Left colon (tissue), 2 donors: ENCODE measurements at places on chromosomes 16 and 17.
A peak's percentile ranks its signal among the peaks of the same experiment; 100 is the strongest.

- no peak for DNase-seq
Observed at GRCh38 chr17:836151-836550, 54.0 kb downstream of the MRM3 start.

DNA sequence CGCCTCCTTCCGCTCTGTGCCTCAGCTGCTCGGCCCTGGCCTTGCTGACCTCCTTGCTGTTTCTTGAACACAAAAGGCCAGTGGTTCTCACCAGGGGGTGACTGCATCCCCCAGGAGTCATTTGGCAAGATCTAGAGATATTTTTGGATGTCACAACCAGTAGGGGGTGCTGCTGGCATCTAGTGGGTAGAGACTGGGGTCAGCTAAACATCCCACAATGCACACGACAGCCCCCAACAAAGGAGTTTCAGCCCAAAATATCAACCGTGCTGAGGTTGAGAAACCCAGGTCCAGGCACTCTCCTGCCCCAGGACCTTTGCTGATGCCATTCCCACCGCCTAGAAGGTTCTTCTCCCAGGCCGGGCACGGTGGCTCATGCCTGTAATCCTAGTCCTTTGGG is 39.7 kb downstream of the ABCC6 start:
- DNase-seq = no peak

GRCh38 chr16:54462771-54463170 is 176.2 kb upstream of the IRX3 start:
- no peak for DNase-seq

DNA sequence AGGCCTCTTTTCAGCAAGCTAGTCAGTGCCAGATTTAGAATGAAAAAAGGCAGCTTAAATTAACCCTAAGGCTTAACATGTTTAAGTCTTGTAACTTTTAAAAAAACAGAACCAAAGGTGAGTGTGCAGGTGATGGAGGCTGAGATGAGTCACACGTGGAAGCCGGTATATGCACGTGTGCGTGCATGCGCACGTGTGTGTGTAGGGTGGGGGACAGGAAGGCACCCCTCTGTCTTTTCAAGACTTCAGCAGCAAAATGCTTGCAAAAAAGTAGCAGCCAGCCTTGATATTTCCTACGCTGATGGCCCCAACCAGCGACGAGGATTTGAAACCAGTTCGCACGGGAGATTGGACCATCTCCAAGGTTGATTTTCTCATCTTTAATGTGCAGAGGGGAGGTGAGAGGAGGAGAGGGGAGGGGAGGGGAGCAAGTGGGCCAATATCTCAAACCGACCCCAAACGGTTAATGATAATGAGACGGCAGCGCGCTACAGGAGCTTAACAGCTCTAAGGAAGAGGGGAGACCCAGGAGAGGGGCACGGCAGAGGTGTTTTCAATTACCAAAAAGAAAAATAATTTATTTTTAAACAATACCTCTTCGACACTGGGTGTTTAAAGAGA is 154.7 kb downstream of the ZNF423 start:
- DNase-seq = no peak

GRCh38 chr17:16987066-16987829 is 15.3 kb upstream of the TNFRSF13B start:
- DNase-seq = no peak

DNA sequence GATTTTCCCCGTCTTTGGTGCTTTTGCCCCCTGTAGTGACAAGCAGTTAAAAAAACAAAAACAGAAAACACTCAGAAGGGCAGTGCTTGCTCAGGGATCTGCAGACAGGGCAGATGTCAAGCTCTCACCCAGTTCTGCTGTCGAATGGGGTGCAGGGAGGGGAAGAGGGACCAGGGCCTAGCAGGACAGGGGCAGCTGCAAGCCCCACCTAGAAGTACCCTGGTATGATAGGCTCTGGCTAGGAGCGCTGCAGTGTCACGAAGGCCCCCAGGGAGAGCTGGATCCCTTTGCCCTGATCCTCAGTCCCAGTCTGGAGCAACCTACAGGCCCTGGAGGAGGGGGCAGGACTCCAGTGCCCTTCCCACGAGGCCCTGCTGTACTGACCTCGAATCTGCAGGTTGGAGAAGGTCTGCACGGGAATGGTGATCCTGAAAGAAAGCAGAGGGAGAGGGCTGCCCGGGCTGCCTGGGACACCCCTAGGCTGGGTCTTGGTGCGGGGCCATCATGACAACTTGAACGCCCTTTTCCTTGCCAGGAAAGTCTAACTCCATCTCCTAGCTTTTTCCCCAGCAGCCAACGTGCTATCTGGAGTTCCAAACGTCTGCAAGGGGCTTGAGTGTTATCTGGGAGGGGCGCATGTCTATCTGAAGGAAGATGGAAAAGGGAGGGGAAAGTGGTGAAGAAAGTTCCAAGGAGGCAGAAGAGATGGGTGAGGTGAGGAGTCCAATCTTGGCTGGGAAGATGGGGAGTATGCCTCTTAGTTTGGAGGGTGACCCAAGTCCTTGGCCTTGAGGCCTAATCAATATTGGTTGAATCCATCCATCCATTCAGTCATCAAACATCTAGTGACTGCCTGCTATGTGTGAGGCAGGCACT is 4.8 kb downstream of the GFAP start:
- no peak for DNase-seq

DNA sequence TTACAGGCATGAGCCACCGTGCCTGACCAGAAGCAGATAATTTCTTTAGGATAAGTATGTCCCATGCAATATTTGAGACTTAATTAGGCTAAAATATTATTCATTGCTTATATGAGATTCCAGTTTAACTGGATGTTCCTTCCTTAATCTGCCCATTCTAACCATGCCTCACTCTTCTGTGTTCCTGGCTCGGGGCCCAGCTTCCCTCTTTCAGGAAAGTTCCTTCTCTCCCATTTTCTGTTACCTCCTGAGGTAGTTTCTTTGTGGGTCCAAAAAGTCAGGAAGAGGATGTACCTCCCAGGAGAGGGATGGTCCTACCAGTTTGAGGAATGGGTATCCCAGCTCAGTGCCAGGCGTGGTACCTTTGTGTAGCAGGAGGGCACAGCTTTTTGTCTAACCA is 23.3 kb downstream of the UNK start:
- no peak for DNase-seq

DNA sequence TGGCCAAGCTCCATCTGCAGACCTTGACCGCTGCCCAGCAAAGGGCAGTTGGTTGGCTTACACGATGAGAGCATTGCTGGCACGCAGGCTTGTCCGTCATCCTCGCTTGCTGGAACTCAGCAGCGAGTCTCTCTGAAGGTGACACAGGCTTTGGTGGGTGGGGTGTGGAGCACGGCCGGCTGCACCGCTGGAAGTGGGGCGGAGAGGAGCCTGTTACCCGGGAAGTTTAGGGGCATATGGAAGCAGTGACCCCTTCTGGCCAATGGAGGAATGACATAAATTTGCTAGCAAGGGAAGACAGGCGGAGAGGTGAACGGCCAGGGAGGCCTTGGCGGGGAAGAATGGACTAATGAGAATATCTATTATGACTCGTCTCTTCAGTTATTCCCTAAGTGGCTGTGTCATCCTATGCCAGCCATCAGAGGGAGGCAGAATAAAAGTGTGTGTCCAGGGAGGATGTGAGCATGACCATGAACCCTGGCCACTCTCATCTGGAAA is 65.9 kb upstream of the SDK2 start:
- peak; percentile 78 for DNase-seq

DNA sequence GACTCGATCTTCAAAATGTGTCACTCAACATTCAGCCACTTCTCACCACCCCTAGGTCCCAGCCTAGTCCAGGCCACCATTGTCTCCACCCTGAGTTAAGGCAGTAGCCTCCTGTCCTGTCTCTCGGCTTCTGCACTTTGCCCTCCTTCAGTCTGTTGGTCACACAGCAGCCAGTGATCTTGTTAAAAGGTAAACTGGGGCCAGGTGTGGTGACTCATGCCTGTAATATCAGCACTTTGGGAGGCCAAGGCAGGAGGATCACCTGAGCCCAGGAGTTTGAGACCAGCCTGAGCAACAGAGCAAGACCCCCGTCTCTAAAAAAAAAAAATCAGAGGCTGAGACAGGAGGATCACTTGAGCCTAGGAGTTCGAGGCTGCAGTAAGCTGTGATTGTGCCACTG is 25.8 kb downstream of the WWP2 start:
- no peak for DNase-seq

GRCh38 chr16:64933885-64934284 is 188.0 kb downstream of the CDH11 start:
- no peak for DNase-seq

DNA sequence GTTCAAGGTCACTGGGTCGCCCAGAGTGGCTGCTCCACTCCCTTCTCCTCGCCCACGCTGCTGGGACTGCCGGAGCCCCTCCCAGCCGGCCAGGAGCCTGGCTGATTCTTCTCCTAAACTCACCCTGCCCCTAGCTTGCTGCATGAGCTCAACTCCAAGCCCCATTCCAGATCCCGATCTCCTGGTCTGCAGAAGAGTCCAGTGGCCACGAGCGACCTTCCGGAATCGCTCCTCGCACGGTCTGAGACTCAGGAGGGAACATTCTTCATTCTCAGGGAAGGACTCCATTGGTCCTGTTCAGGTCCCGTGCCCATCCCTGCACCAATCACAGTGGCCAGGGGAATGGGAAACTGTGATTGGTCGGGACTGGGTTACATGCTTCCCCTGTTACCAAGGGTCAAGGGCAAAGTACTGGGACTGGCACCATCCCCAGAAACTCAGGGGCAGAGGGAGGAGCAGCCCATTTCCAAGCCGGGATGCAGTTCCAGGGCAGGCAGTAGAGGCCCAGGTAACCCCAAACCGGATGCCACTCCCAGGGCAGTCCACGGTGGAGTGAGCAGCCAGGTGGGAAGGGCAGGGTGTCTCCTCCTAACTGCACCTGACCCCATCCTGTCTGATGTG is 24.5 kb upstream of the CIBAR2 start:
- no peak for DNase-seq

DNA sequence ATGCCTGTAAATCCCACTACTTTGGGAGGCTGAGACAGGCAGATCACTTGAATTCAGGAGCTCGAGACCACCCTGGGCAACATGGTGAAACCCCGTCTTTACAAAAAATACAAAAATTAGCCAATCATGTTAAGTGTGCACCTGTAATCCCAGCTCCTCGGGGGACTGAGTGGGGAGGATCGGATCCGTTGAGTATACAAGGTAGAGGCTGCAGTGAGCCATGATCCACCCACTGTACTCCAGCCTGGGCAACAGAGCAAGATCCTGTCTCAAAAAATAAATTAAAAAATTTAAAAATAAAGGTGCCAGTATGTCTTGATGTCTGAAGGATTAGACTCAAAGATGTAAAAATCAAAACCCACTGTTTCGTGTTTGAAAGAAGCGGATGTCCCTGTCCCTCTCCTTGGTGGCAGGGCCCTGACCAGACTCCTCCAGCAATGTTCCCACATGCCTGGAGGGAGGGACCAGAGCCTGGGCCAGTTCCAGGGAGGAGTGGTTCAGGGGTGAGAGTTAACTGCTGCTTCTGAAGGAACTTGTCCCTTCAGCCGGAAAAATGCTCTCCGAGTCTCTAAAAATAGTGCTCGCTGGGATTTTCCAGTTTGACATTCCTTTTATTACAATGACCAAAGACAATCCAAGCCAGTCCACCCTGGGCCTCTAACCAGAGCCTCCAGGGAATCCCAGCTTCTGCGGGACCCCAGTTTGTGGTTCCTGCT is 9.4 kb upstream of the CMTM4 start:
- DNase-seq = peak; percentile 74

GRCh38 chr16:4323845-4324488 is 8.1 kb downstream of the GLIS2 start:
- no peak for DNase-seq

DNA sequence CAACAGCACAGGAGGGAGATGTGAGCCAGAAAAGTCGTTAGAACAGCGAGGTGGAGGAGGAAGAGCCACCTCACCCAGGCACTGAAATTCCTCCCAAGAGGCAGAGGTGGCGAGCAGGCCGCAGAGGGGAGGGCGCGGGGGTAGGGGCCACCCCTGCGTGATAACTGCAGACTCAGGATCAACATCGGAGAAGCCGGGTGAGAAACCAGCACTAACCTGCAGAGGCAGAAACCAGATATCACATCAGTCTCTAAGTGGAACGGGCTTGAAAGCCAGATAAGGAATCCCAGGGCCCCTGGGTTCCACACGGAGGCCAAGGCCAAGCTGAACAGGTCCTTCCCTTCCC is 39.4 kb upstream of the ZC3H18 start:
- no peak for DNase-seq

DNA sequence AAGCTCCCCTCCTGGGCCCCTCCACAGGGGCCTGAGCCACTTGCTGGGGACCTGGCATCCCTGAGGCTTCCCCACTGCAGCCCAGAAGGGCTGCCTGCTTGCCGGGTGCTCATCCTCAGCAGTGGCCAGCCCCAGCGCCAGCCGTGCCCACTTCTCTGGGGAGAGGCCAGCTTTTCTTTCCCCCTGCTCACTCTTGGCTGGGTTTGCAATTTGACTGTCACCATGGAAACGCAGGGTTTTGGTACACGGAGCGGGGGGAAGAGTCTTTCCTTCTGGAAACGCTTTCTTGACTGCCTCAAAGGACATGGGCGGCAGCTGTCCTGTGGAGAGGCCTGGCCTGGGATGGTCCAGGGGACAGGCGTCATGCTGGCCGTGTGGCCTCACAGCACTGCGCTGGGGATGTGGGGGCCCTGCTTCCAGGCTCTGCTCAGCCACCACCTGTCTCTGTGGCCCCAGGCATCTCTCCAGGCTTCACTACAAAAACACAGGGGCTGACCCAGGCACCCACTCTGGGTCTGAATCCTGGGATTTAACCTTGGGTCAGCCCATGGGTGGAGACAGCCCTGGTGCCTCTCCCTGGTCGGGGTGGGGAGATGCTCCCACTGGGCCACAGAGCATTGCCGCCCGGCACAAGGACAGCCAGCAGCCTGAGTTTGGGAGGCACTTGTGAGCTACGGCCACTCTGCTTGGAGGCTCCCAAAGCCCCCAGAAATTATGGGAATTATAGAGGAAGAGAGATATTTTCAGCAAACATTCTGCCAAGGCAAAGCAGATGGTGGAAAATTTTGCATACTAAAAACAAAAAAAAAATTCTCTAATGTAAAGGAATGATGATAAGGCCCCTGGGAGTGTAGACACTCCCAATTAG is 45.9 kb upstream of the DOC2B start:
- DNase-seq = peak; percentile 18

GRCh38 chr16:86929057-86929871 is 350.9 kb downstream of the FOXL1 start:
- no peak for DNase-seq

GRCh38 chr17:82840431-82840831 is 609 bp upstream of the ZNF750 start:
- no peak for DNase-seq

DNA sequence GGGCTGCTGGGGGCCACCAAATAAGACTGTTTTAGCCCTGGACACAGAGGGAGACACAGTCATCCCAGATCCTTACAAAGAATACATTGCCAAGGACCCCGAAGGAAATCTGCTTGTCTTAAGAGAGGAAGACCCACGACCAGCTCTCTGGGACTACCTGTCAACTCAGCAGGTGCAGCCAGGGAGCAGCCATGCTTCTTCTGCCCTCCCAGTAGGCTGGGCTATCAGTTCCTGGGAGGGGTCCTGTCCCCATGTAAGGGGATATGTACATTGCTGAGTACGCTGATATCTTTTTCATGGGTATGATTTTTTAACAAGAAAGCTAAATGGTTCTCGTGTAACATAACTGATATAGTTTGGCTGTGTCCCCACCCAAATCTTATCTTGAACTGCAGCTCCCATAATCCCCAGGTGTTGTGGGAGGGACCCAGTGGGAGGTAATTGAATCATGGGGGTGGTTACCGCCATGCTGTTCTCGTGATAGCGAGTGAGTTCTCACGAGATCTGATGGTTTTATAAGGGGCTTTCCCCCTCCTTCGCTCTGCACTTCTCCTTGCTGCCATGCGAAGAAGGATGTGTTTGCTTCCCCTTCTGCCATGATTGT is 11.3 kb downstream of the SSTR2 start:
- no peak for DNase-seq

- DNase-seq = no peak
Observed at GRCh38 chr16:27639561-27640276, 89.8 kb downstream of the KATNIP start.

GRCh38 chr17:74491626-74492025 is 25.2 kb downstream of the CD300A start:
- no peak for DNase-seq
